CD4-positive, alpha-beta T cell treated with Interleukin-1 beta for 1 hour (primary cell): ENCODE measurements at places on chromosomes 16 and 17.

GRCh38 chr16:30534368-30535105 is at the start of gene ZNF747:
ZNF747 (minus strand) TSS chr16:30534858; CDS start chr16:30534679, 179 bp downstream.
- peak; percentile 91 for DNase-seq

DNA sequence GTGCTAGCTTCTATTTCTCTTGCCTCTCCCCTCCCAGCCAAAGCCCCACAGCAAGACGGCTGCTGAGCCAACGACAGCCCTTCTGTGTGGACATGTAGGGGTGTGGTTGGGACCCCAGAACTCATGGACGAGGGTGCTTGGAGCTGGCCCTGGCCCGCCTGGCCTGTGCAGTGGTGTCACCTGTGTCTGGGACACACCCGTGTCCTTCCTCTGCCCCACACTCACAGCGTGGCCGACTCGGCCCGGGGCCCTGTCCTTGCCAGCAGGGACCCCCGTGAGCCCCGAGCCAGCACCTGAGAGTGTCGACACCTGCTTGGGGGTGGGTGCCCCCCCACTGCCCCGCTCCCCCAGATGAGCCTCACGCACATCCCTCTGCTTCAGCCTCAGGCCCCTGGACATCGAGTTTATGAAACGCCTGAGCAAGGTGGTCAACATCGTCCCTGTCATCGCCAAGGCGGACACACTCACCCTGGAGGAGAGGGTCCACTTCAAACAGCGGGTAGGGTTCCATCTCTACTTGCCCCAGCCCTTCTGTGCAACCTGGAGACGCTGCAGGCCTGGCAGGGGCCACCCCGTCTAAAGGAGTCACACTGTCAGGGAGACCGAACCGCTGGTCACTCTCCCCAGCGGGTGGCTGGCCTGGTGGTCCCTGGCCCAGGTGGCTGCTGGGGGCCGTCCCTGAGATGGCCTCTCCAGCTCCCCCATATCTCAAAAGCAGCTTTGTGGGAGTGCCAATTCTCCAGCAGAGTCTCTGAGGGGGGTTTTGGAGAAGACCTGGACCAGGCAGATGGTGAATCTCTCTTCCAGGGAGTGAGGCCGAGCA is 349.8 kb downstream of the SEC14L1 start:
- DNase-seq: no peak

DNA sequence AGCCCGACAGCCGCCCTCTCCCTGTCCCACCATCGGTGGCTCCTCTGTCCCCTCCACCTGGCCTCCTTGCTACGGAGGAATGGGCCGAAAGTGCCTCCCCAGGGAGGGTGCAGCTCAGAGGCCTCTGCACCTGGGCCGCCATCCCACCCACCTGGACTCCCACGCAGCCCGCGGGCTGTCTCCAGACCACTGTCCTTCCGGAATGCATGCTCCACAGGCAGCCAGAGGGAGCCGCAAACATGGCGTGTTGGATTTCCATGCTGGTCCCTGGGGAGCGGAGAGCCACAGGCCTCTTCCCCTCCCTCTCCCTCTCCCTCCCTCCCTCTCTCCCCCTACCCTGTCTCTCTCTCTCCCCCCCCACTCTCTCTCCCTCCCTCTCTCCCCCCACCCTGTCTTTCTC is 3.0 kb downstream of the SSTR5 start:
- DNase-seq: no peak

DNA sequence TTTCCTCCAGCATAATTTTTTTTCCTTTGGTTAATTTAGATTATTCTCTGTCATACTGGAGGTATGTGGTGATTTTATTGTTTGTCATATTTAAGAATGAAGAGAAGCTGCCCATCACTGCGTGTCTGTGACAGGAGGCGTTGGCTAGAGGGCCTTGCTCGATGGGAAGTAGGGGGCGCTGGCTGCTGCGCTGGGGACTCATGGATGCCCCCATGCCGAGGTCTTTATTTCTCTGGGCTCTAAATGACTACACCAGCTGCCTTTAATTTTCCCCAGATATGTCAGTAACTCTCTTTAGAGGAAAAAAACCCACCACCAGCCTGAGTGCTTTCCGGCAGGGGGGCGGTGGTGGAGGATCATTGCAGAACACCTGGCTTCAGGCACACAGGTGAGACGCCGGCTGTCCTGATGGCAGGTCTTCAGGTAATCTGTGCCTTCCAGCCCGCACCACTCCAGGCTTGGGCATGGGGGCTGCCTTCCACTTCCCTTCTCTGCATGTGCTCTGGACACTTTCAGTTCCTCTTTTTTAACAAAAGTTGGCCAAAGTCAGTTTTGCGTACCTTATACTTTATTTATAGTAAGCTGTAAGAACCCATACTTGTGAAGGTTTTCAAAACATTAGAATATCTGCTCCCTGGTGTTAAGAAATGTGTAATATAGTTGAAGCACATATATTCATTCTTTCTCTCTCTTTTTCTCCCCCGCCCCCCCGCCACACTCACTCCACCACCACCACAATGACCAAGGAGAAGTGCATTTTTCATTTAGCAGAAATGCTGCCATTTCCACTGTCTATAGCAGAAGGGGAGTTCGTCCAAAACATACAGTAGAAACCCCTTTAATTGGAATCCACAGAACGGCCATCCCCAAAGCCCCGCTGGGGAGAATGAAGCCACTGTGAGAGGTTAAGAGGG is 192.7 kb downstream of the RPTOR start:
- no peak for DNase-seq

DNA sequence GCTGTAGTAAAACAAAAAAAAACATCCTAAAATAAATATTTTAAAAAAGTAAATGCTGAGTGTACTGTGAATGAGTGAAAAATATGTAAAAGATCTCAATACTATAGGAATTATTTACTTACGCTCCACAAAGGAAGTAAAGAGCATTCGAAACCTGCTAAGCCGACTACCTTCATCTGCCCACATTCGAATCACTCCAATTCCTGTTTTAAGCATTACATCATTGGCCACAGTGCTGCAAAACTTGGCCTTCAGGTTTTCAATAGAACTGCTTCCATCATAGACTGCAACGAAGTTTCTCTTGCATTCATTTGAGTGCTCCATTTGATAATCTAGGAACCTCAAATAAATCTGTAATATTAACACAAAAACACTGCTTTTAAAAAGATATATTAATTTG is 34.4 kb downstream of the NETO2 start:
- DNase-seq: no peak
